ENCODE measurements at places on chromosomes 3 and 15. TPM values are rescaled to one million over a fixed set of nuclear protein-coding genes. Genes with fewer than 3 reads are reported as not detected.

The TEX55 gene
- not detected for total RNA-seq

The GLDN gene
- total RNA-seq, result not detected

The LYZL4 gene
- not detected for total RNA-seq

The TF gene
- 0.03 TPM for total RNA-seq

Data from HFFc6 (cell line).